ENCODE measurements at places on chromosomes 1 and 21.

- no peak for DNase-seq
Observed at GRCh38 chr21:27476696-27477095, 509.8 kb upstream of the ADAMTS5 start.

- peak; percentile 63 for DNase-seq
Observed at GRCh38 chr1:204287466-204287891, 72.2 kb downstream of the PLEKHA6 start.

DNA sequence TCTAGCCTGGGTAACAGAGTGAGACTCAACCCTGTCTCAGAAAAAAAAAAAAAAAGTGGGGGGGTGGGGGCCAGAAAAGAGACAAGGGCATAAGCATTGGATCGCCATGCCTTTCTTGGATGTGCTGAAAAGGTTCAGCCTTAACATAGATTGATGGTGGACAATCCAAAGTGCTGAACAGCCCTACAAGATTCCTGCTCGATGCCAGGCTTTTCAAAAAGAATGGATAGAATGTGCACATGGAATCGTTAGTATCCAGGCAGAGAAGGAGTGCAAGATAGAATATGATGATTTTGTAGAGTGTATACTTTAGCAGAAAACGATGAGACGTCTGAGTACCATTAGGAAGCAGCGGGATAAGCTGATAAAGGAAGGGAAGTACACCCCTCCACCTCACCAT is 10.9 kb upstream of the COA7 start:
- no peak for DNase-seq

GRCh38 chr1:29458737-29459619 is 222.7 kb downstream of the PTPRU start:
- DNase-seq, result no peak

DNA sequence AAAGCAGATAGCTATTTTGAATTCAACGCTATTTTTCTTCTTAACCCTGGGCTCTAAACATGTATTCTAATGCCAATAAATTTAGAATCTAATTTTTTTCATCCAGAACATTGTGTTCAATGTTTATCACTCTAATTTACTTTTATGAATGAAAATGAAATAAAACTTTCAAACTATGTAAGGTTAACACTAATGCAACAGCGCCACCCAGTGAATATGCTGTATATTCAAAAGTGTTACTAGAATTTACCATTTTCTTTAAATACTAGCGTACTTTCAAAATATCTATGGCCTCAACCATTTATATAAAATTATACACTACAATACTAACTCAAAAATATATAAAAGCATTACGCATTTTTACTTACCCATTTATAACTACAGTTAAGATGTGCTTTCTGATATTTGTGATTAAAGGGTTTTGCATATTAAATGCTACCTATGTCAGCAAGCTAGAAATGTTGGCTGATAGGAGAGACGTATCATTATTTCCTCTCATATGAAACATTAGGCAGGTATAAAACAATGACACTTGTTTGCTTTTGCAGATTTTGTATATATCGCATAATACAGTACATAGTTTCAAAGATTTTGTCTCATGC is 5.9 kb upstream of the NUF2 start:
- DNase-seq, result no peak

Measured in islet precursor cell (in vitro differentiated cells).